ENCODE measurements at places on chromosomes 16 and 17.

- no peak for DNase-seq
These were observed 124.5 kb upstream of the CIBAR2 start for GRCh38 chr16:85236818-85237150.

DNA sequence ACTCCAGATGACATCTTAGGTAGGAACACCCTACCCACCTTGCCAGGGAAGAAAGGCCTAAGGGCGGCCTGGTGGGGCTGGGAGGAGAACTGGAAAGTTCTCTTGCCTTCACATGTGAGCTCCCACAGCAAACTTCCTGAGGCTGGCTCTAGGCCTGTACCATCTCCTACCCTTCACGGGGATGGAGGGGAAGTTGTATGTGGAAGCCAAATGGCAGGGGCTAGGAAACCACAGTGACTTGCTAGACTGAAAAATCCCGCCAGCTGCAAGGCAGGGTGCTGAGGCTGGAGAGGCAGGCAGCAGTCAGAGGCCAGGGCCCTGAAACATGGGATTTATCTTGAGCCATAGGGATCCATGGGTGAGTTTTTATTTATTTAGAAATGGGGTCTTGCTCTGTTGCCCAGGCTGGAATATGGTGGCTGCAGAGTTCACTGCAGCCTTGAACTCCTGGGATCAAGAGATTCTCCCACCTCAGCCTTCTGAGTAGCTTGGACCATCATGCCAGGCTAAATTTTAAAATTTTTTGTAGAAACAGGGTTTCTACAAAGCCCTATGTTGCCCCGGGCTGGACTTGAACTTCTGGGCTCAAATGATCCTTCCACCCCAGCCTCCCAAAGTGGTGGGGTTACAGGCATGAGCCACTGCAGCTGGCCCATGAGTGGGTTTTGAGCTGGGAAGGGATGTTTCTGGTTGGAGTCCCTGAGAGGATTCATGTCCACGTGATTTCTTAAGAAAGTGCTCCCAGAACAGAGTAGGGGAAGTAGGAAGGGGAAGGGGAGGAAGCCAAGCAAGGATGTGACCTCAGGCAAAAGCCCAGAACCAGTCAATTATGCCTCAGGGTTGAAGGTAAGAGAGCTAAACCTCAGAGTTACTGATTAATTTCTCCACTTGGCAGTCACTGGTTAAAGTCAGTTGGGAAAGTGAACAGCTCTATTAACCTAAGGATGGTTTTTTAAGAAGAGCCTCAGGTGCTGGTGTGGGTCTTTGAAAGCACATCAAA, 4.0 kb upstream of the KAT8 start:
- no peak for DNase-seq

- no peak for DNase-seq
These were observed 44.4 kb downstream of the YPEL2 start for GRCh38 chr17:59375857-59376256.

DNA sequence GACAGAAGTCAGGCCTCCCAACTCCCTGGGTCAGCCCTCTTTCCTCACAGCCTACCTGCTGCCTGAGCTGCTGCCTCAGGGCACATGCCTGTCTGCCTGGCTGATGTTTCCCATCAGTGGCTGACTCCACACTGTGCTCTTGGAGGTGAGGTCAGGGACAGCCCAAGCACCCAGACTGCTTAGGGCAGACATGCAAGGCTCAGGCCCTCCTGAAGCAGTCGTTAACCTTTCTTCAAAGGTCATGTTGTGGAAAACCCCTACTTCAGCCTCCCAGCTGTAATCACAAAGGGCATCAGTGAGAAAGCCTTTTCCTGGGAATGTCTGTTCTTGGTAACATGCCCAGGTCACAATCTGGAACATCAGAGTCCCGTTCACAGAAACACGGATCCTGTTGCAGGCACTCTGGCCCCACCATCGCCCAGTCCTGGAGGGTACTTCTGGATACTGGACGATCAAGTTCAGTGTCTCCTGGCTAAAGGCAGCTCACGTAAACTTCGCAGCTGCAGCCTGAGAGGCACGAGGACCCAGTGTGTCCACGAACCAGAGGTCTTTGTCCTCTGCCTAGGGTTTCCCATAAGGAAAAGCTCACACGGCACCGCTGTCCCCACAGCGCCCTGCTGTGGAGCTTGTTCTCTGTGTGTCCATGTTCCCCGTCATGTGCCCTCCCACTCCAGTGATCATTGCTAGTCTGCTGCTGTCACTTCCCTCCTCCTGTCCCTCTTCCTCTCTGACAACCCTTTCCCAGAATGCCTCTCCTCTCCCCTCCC, 54.9 kb downstream of the GNAO1 start:
- DNase-seq: no peak

GRCh38 chr16:58495521-58496331, 4.2 kb upstream of the NDRG4 start:
- no peak for DNase-seq

- DNase-seq: no peak
These were observed 1.3 kb downstream of the NLRC5 start for GRCh38 chr16:56990407-56991286.

- no peak for DNase-seq
These were observed 45.5 kb downstream of the TMEM132E start for GRCh38 chr17:34624767-34625383.

- DNase-seq: no peak
These were observed 249.5 kb downstream of the CA10 start for GRCh38 chr17:51908841-51909537.

DNA sequence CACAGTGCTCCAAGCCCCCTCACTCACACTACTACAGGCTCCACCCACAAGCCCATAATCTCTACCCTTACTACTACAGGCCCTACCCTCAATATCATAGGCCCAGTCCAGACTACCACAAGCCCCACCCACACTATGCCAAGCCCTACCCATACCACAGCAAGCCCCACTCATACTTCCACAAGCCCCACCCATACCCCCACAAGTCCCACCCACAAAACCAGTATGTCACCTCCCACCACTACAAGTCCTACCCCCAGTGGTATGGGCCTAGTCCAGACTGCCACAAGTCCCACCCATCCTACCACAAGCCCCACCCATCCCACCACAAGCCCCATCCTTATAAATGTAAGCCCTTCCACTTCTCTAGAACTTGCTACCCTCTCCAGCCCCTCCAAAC, 13.8 kb downstream of the RIPOR1 start:
- peak; percentile 95 for DNase-seq

DNA sequence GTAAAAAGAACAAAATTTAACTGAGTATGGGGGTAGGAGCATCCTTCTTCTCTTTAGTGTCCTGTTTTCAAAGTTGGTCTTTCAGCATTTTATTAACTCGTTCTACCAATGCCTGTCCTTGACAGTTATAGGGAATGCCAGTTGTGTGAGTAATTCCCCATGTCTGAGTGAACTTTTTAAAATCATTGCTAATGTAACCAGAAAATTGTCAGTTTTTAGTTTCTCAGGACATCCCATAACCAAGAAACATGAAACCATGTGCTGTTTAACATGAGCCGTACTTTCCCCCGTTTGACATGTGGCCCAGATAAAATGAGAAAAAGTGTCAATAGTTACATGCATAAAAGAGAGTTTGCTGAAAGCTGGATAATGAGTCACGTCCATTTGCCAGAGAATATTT, 71.4 kb upstream of the ARL4D start:
- no peak for DNase-seq

- no peak for DNase-seq
These were observed 45.9 kb downstream of the MAP1LC3B start for GRCh38 chr16:87437911-87438610.

DNA sequence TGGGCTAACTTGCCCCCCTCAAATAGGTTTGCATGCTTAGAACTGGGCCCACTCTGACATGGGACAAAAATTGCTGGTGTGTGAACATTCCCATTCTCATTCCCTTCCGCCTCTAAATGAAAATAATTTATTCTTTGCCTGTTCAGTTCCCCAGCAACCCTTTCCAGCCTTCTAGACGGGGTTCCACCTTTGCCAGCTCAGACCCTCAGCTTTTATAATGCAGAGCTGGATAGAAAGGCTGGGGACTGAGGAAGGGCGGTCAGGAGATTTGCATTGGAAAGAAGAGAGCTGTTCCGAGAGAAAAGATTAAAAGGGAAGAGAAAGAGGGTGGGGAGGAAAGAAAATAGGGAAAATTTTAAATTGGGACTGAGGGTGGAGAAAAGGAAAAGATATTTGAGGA, 151.1 kb upstream of the WSCD1 start:
- DNase-seq: no peak

DNA sequence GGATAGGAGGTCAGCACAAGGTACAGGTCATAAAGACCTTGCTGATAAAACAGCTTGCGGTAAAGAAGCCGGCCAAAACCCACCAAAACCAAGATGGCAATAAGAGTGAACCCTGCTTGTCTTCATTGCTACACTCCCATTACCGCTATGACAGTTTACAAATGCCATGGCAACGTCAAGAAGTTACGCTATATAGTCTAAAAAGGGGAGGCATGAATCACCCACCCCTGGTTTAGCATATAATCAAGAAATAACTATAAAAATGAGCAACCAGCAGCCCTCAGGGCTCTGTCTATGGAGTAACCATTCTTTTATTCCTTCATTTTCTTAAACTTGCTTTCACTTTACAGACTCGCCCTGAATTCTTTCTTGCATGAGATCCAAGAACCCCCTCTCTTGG, 1.0 kb upstream of the HSBP1 start:
- no peak for DNase-seq

DNA sequence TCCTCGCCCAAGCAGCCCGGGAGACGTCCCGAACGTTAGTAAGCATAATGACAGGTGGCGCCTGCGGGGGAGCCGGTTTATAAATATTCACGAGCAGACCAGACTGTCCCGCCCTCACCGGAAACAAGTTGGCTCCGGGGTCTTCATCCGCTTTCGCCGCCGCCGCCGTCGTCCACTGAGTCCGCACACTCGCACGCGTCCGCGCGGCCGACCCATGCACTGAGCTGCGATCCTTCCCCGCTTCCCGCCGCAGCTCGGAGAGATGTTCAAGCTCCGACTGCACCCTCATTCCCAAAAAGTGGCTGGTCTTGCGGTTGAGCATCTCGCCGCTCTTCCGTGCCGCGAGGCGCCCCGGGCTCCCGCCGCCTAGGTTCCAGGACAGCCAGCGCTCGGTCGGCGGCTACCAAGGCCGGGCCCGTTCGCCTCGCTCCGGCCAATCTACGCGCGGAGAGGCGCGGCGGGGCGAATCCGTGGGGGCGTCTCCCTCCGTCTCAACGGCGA, 385 bp downstream of the CFAP119 start:
- DNase-seq: peak; percentile 35

- DNase-seq: peak; percentile 7
These were observed at the start of gene CALB2 for GRCh38 chr16:71358464-71358998. TSS of gene CALB2 (plus strand) at chr16:71358723. CDS start at chr16:71358793, 70 bp downstream.

GRCh38 chr17:28878981-28879380, 18.6 kb downstream of the FLOT2 start:
- no peak for DNase-seq

- DNase-seq: no peak
These were observed 11.0 kb downstream of the ENDOV start for GRCh38 chr17:80425835-80426426.

GRCh38 chr16:74485916-74486315, 64.6 kb upstream of the CLEC18B start:
- no peak for DNase-seq

DNA sequence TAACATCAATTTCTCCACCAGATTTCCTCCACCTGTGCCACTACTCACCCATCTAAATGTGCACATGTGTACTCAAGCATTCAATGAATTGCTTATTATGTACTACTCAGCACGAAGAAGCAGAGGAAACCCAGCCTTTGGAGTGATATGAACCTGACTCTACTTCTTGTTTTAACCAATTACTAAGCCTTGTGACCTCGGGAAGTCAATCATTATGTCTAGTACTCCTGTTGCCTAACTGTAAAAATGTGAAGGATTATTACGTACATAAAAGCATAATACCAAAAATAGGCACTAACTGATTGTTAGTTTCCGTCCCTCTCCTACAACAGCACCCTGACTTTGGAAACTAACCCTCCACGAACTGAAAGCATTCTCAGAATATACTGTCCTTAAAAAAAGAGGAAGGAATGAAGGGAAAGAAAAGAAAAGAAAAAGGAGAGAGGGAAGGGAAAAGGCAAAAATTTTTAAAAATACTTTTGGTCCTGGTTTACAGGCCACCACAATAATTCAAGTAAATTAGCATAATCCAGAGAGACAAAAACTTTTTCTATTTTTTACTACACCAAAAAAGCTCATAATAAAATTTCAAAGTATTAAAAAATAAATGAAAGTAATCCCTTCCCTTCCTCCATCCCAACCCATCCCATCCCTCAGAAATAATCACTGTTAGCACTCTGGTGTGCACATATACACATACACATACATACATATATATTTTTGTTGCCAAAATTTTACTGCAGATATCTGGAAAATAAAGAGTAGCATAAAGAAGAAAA, 53.6 kb downstream of the KANSL1 start:
- DNase-seq: no peak

DNA sequence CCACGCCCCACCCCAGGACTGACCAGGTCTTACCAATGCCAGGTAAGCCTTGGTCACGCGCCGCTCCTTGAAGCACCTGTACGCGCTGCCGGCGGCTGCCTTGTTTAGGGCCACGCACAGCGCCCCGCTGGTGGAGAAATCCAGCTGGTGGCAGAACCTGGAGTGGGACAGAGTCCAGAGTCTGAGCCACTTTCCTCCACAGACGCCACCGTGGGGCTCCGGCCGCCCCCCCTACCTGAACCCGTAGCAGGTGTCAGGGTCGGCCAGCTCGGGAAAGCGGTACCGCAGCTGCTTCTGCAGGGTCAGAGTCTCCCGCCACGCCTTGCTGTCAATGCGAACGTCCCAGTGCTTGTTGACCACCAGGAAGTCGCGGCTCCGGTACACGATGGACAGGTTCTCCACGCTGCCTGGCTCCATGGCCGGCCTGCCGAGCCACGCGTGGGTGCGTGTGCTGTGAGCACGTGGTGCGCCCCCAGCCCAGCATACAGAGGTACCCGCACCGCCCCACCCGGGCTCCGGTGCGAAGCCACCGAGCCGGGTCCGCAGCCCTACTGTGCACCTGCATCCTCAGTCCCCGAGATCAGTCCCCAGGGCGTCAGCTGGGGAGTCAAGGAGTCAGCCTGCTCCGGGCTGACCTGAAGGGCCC, 737 bp downstream of the RPUSD1 start:
- DNase-seq: no peak

DNA sequence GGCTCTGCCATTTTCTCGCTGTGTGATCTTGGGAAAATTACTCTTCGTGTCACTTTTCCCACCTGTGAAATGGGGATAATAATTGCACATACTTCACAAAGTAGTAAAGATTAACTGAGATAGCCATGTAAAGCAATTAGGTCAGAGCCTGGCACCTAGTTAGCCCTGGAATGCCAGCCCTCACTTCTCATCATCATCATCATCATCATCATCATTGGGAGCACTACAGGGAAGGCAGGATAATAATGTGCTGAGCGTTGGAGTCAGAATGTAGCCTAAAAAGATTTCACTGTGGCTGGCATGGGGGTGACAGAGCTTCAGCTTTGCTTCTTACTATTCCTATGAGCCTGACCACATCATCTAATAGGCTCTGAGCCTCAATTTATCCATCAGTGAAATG, 362.6 kb downstream of the TOX3 start:
- no peak for DNase-seq

- no peak for DNase-seq
These were observed 8.2 kb downstream of the COTL1 start for GRCh38 chr16:84609563-84610177.

Data from Jurkat, Clone E6-1 (cell line).